Femur (tissue), 1 donor: ENCODE measurements at places on chromosomes 3 and 15.
A peak's percentile ranks its signal among the peaks of the same experiment; 100 is the strongest.

- DNase-seq = no peak
Measured at GRCh38 chr15:32974691-32975090, 219.8 kb downstream of the FMN1 start.

- no peak for DNase-seq
Measured at GRCh38 chr15:38229705-38230310, 22.8 kb upstream of the SPRED1 start.

DNA sequence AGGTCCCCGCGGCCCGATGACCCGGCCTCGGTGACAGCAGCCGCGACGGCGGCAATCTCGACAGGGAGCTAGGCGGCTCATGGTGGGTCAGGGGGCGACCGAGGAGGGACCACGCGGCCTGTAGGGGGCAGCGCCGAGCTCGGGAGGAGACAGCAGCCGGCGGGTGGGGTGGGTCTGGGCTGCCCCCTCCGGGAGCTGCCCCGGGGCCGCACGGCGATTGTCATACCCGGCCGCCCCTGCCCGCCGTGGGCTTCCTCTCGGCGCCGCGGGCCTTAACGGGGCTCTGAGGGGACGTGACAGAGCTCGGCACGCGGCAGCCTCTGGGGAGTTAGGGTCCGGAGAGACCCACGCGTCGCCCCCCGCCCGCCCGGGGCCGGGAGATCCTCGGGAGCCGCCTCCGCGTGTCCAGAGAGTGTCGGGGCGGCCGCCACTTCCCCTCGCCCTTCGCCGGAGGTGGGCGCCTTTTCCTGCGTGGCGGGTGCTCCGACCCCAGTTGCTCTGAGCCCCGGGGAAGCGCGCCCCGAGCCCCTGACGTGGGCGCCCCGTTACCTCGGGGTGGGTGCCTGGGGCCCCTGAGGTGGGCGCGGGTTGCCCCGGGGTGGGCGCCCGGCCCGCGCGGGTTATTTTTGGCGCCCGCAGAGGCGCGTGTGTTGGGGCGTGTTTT, 539 bp upstream of the PLCL2 start:
- DNase-seq = peak; percentile 86

DNA sequence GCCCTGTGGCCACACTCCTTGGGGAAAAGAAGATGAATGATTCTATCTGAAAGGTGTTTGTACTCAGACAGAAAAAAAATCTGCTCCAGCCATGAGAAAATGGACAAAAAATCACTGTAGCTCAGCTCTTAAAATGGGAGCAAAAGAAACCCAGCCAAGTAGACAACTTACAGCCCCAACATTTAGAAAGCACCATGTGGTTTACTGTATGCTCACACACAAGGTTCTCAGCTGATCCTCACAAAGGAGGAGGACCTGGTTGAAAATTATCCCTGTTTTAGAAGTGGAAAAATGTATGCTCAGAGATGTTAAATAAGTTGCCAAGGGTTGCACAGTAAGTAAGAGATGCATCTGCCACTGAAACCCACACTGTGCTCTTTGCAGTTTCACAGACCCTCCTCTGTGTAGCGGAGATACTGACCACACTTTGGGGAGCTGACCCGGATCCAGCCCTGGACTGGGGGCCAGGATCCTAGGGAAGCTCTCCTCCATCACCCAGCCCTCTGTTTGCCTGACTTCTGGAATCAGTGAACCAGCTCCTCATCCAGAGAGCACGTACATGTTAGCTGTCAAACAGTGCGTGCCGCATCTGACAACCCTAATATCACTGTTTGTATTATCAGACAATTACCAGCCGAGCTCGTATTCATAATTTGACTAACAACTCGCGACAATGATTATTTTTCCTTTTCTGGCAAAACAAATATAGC, 32.7 kb upstream of the TPRG1 start:
- DNase-seq = no peak

DNA sequence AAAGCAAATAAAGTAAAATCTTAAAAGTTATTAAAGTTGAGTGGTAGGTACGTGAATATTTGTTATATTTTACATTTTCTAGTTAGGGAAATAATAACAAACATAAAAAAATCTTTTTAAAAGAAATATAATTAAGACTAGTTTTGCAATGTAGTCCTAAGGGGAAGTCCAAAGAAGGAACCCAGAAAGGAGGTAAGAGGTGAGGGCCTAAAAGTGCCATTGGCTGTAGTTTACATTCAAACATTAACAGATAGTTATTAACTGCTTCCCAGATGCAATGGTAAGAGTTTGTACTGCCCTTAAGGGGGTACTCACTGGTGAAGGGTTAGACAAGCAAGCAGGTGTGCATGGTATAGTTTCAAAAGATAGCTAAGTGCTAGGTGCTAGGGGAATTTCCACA, 79.2 kb downstream of the B3GALNT1 start:
- DNase-seq = no peak

GRCh38 chr3:169497567-169498257, 165.8 kb downstream of the MECOM start:
- DNase-seq = no peak

- DNase-seq = no peak
Measured at GRCh38 chr15:59405079-59405478, 32.4 kb upstream of the MYO1E start.

- no peak for DNase-seq
Measured at GRCh38 chr15:92519709-92520108, 126.0 kb downstream of the ST8SIA2 start.

DNA sequence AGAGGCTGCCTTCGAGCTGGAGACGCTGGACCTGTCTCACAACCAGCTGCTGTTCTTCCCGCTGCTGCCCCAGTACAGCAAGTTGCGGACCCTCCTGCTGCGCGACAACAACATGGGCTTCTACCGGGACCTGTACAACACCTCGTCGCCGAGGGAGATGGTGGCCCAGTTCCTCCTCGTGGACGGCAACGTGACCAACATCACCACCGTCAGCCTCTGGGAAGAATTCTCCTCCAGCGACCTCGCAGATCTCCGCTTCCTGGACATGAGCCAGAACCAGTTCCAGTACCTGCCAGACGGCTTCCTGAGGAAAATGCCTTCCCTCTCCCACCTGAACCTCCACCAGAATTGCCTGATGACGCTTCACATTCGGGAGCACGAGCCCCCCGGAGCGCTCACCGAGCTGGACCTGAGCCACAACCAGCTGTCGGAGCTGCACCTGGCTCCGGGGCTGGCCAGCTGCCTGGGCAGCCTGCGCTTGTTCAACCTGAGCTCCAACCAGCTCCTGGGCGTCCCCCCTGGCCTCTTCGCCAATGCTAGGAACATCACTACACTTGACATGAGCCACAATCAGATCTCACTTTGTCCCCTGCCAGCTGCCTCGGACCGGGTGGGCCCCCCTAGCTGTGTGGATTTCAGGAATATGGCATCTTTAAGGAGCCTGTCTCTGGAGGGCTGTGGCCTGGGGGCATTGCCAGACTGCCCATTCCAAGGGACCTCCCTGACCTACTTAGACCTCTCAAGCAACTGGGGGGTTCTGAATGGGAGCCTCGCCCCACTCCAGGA, 21.1 kb downstream of the NRROS start:
- no peak for DNase-seq

DNA sequence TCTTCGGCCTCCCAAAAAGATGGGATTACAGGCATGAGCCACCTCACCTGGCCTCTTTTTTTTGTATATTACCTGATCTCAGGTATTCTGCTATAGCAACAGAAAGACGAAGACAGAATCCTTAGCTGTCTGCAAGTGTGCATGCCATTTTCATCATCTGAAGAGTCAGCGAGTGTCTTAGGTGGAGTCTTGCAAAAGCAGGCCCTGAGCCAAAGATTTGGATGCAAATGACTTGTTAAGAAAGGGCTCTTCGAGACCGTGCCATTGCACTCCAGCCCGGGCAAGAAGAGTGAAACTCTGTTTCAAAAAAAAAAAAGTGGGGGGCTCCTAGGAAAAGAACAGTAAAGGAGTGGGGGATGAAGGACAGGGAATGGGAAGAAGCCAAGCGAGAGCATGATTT, 10.2 kb upstream of the TRIM69 start:
- DNase-seq = no peak

GRCh38 chr3:14439501-14440167, 37.2 kb downstream of the SLC6A6 start:
- peak; percentile 81 for DNase-seq

- no peak for DNase-seq
Measured at GRCh38 chr3:27614592-27614991, 107.5 kb downstream of the EOMES start.

DNA sequence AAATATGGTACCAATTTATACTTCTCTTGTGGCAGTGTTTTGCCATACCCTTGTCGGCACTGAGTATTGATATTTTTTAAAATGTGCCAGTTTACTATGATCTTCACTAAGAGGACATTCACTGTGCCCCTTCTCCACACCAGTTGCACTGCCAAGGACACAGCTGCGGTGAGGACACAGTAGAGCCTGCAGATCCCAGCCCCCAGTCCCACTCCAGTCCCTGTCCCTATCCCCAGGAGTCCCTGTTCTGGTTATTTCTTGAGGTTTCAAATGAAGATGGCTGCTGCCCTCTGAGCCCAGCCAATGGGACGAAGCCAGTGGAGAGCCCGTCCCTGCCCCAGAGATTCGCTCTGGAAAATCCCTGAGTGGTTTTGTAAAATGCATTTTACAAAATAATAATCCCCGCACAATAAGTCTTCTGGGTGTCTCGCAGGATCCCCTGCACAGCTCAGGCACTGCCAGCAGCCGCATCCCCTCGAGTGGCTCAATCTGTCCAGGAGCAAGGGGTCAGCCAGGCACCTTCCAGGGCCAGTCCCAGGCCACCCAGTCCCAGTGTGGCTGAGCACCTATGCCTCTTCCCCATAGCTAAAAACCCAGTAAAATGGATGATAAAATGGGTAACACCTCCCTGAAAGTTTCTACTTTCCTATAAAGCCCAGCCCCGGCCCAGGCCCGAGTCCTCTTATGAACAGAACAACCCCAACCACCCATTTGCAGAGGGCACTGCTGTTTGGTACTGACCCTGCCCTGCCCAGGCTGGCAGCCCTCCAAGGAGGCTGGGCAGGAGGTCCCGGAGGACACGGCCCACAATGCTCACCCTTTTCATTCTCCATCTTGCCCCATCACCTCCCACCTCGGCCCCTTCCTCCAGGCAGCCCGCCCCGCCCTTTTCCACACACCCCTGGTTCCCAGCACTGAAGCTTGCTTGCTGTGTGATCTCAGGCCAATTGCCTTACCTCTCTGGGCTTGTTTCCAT, 91.1 kb downstream of the VGLL4 start:
- no peak for DNase-seq

DNA sequence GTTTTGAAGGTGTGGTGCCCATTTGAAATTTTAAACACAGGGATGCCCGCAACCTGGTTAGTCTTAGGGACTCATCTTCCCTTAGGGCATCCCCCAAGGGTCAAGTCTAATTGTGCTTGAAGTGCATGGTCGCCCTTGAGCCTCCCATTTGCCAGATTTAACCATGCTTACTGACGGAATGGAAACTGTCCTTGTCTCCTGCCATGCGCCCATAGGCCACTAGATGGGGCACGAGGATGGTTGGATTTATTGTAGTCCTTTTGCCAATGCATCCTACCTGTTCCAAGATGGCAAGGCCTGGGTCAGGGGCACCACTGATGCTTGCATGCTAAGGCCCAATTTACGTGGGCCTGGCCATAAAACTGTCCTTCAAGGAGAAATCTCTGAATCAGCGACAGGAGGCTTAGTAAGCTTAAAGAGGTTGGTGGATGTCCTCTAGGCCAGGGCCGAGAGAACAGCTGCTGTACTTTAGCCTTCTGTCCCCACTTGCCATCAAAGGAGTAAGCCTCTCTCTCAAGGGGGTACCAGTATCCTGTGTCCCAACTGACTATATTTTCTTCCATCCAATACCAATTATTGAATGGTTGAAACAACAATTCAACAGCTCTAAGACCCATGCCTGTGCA, 355.4 kb downstream of the OTOL1 start:
- peak; percentile 47 for DNase-seq

DNA sequence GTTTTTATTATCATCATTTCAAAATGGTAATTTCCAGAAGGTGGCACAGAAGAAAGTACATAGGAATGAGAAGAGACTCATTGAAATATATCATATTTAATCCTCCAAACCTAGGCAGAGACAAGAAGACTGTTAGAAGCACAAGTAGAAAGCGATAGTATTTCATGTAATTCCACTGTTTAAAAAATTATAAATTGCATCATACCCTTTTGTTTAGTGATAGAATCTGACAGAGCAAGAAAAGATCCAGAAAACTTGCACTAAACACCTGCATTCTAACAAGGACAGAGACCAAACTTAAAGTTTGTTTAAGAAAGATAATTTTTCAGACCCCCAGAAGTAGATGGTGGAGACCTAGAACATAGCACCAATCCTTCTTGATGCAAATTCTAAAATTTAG, 56.9 kb upstream of the CD96 start:
- no peak for DNase-seq

GRCh38 chr15:78207110-78207458, 27.3 kb downstream of the ACSBG1 start:
- no peak for DNase-seq

- DNase-seq = peak; percentile 77
Measured at GRCh38 chr3:120425572-120426250, 25.1 kb downstream of the FSTL1 start.

- peak; percentile 60 for DNase-seq
Measured at GRCh38 chr3:195098741-195099525, 172.0 kb downstream of the XXYLT1 start.

DNA sequence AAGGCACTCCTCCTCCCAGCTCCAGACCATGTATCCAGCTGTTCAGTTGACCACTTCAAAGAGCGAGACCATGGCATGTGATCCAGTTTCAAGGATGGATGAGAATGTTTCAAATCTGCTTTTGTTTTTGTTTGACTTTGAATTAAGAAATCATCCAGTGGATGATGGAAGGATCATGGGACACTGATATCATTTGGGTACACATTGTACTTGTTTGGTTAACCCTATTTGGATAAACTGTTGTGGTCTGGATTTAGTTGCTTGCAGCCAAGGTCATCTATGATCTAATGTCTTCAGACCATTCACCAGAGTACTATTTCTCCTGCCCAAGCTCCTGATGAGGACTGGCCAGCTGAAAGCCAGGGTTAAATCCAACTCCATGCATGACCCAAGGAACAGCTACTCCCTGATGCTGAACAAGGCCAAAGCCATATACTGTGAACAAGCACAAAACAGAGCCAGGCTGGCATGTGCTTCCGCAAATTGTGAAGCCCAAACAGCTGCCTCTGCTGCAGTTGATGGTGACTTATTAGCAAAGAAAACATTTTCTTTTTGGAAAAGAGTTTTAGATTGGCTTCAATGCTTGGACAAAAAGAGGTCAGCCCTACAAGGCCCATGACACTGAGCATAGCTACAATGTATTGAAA, 5.2 kb upstream of the ADAMTS17 start:
- DNase-seq = no peak

GRCh38 chr3:195711813-195712534, 8.8 kb upstream of the MUC20 start:
- no peak for DNase-seq

- DNase-seq = no peak
Measured at GRCh38 chr3:64318001-64318400, 92.7 kb upstream of the PRICKLE2 start.

GRCh38 chr15:91988071-91988470, 134.6 kb downstream of the SLCO3A1 start:
- DNase-seq = no peak

- no peak for DNase-seq
Measured at GRCh38 chr3:36813305-36813704, 49.0 kb upstream of the DCLK3 start.

GRCh38 chr3:179706233-179706632, 53.4 kb downstream of the USP13 start:
- no peak for DNase-seq
